ENCODE measurements at places on chromosomes 4 and X.

DNA sequence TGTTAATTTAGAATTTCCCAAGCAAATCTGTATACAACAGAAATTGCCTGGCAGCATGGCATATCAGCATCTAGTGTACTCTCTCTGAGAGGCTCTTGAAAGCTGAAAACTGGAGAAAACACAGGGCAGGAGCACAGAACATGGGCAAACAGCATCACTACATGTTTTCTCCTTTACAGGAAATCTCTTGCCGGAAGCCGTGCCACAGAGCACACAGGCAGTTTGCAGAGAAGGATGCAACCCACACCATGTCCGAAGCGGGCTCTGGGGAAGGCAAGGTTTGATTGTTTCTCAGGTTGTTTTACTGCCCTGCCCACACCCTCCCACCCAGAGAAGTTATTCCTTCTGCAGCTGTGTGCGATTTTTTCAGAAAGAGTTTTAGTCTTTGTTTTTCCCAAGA is 41.1 kb upstream of the FAM9C start:
- no peak for DNase-seq

DNA sequence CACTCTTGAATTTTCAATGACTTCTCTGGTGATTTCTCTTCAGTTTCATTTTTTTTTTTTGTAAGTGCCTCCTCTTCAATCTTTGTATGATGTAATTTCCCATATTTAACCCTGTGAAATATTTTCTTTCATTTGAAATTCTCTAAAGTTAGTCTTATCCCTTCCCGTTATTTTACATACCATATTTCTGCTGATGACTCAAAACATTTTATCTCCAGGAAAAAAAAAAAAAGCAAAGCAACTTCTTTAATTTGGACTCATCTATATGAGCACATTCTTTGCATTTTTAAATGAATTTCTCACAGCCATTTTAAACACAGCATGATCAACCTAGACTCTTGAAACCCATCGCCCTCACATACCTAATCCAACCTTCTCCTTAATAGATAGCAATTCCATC is 1831.4 kb downstream of the ARAP2 start:
- DNase-seq: no peak

DNA sequence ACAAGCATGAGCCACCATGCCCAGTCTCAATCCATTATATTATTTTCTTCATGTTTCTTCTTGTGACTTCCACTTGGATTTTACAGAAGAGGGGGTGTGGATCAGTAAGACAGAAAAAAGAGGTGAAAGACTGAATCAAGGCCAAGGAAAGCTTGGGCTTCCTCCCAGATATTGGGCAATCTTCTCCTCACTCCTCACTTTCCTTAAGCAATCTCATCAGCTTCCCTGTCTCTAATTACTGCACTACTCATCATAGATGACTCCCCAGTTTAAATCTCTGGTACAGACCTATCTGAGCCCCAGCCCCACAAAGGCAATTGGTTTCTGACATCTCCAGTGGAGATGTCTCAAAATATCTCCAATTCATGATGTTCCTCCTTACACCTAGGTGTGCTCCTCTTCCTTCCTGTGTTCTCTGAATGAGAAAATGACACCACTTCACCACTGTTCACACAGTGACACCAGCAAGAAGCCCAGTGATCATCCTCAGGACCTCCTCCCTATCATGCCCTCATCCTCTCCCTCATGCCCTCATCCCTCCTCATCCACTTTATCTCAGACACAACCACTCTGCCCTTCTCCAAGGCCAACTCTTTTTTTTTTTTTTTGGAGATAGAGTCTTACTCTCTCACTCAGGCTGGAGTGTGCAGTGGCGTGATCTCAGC is 44.8 kb upstream of the HERC6 start:
- DNase-seq: no peak

DNA sequence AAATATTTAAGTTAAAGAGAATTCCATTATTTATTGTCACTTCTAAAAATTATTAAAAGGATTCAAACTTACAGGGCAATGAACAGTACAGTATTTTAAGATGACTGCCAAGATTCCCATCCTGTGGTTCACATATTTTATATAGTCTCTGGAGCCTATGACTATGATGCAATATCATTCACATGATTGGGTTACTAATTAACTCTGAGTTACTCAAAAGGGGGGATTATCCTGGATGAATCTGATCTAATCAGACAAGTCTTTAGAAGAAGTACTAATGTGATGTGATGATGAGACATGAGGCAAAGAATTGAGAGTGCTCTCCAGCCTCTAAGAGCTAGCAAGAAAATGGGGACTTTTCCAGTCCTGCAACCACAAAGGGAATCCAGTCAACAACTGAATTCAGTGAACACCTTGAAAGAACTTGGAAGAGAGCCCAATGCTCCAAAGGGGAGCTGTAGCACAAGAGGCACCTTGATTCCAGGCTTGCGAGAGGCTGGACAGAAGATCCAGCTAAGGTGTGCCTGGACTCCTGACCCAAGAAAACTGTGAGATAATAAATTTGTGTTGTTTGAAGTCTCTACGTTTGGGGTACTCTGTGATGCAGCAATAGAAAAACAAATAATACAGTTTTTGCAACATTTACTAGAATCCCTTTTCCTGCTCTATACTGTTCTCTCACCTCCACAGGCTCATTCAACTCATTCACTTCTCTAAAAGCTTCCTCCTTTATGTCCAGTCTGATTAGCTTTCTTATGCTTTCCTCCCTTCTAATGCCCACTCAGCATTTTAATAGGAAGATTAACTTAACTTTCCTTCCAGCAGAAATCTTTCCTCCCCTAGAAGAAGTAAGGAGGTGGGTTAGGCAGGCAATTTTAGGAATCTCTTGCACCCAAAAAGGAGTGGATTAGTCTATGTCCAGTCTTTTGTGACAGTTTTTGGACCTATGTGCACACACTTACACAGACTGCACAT is 133.8 kb upstream of the LCORL start:
- no peak for DNase-seq

- DNase-seq: no peak
Observed at GRCh38 chr4:102234243-102234838, 110.9 kb downstream of the SLC39A8 start.

GRCh38 chr4:158146736-158147135 is 26.1 kb downstream of the GASK1B start:
- no peak for DNase-seq

- no peak for DNase-seq
Observed at GRCh38 chr4:138804711-138805110, 210.9 kb upstream of the NOCT start.

DNA sequence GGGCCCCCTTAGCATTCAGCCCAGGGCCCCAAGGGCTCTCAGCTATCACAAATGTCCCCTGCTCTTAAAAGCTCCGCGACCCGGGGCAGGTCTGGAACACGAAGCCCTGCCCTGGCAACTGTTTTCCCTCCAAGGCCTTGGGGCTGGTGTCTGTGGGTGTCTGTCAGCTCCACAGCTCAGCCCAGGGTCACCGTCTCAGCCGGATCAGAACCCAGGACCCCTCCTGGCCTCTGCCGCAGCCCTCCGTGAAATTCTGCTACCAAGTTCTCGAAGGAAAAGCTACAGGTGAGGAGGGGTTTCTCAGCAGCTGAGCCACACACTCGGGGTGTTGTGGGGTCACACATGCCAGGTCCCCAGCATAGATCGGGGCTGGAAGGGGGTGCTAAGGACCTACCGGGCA is 61.2 kb downstream of the ACOX3 start:
- DNase-seq: no peak

DNA sequence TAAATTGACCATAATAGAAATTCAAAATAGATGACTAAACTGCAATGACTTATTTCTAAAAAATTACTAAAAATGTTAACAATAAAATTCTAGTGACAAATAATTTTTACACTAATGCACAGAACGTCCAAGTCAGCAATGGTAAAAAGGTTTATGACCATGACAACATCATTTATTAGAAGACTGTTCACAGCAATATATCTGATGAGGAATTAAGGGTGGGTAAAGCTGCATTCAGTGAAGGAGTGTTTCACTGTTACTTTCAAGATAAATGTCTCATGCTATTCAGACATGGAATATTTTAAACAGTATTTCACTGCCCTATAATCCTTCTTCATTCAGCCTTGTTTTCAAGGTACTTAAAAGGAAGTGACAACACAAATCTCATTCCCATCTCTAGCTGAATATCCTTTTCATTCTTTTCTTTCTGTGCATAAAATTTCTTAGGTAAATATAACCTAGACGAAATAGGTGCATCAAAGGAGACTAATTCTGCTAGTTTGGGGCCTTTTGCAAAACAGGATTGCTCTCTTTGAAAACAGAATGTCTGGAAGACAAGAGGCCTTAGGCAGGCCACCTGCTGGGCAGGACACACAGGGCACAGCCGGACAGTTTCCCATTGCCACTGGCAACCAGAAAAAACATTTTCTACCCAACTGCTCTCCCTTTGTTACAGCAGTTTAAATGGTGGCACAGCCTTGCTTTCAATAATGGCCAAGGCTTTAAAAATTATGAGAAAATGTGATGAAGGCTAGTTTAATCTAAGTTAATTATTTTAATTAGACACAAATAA is 600.3 kb downstream of the SPRY1 start:
- no peak for DNase-seq

- DNase-seq: no peak
Observed at GRCh38 chr4:47106561-47106960, 75.2 kb downstream of the GABRB1 start.

DNA sequence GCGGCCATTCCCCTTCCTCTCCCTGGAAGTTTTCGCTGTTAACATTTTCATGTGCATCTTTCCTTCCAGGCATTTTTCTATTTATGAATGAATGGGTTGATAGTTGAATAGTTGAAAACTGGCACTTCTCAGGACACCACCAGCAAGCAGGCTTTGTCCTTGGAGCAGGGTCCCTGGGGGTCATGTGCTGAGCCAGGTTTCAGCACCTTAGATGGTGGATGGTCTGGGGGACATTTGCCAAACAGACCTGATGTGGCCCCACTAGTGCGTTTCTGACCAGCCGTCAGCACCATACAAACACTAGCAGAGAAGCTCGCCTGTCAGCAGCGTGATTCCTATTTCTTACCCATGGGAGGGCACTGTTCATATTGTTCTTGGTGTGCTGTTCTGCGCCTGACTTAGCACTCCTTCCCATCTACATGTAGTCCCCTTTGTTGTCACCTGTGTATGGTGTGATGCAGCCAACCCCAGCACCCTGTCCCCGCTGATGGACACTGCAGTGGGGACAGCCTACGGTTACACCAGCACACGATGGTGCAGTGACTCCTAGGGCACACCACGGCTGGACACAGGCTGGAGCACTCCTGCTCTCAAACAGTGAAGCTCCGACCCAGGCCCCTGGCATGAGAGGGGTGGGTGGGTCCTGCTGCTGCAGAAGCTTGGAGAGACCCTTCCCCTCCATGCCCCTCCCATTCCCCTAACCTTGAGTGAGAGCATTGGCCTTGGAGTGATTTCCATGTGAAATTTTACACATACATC is 27.2 kb upstream of the WFS1 start:
- DNase-seq: no peak

DNA sequence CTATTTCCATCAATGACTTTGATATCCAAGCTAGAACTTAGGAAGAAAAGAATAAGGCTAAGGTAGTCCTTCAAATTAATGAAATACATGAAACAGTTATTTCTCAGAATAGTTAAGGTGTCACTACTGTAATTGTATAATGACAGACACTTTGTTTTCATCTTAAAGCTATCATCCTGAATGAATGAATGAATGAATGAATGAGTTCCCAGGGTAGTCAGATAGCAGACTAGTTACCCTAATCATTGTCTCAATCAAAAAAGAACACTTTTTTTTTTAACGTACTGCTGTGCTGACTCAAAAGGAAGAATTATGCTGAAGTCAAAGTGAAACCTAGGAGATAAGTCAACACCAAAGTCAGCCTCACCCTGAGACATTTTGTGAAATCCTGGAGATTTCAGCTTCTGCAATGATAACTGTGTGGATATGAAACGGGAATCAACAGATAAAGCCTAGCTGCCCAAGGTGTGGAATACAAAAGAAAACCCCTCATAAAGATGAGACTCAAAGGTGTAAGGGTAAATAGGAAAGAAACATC is 68.3 kb upstream of the CNKSR2 start:
- DNase-seq: no peak

DNA sequence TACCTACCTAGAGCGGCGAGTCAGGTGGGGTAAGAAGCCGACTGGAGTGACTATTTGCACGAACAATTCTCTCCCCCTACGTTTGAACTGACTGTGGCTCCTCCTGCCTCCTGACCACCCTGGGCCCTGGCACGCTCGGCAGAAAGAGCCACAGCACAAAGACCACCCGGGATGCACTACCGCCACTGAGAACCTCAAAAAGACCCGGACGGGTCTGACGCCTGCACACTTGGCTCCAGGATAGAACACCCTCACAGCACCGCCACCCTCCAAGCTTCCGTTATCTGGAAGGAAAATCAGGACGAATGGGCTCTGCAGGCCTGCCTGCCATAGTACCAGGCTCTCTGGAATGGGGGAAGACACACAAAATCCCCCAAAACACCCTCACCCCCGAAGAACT is 2.2 kb downstream of the LRPAP1 start:
- no peak for DNase-seq

- DNase-seq: no peak
Observed at GRCh38 chr4:71406459-71406963, 67.7 kb downstream of the SLC4A4 start.

DNA sequence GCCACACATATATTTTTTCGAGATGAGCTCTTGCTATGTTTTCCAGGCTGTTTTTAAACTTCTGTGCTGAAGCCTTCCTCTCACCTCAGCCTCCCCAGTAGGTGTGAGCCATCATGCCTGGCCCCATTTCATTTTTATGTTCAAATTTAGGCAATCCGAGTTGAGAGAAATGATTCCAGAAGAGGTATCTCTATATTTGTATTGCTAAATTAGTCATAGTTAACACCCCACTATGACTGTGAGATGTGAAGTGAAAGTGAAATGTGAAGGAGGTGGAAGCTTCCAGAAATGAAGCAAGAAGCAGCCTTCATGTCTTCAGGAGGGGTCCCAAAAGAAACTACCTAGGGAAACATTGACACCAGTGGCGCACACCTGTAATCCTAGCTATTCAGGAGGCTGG is 17.7 kb downstream of the APELA start:
- no peak for DNase-seq

- DNase-seq: no peak
Observed at GRCh38 chr4:76197031-76197743, 16.4 kb downstream of the SCARB2 start.

- DNase-seq: no peak
Observed at GRCh38 chr4:184953971-184954370, 64.3 kb upstream of the HELT start.

DNA sequence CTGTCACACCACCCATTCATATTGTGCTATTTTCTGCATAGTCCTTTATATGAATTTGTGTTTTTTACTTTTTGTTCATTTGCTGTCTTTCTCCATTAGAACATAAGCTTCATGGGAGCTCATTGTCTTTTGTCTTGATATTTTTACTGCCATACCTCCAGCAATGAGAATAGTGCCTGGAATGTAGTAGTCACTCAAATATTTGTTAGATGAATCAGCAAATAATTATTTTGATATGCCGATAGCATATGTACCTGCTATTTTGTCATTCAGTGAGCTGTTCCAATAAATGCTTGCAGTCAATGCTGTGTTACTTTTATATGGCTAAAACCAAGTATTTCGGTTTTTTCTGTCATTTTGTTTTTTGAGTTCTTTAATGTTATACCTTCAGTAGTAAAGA is 43.5 kb upstream of the SLC25A31 start:
- no peak for DNase-seq

GRCh38 chr4:55178226-55179005 is 53.0 kb upstream of the KDR start:
- DNase-seq: no peak

- DNase-seq: no peak
Observed at GRCh38 chr4:68074397-68074796, 55.3 kb downstream of the TMPRSS11F start.
